ENCODE measurements at places on chromosomes 13 and 19. TPM values are rescaled to one million over a fixed set of nuclear protein-coding genes. Genes with fewer than 3 reads are reported as not detected.

DNA sequence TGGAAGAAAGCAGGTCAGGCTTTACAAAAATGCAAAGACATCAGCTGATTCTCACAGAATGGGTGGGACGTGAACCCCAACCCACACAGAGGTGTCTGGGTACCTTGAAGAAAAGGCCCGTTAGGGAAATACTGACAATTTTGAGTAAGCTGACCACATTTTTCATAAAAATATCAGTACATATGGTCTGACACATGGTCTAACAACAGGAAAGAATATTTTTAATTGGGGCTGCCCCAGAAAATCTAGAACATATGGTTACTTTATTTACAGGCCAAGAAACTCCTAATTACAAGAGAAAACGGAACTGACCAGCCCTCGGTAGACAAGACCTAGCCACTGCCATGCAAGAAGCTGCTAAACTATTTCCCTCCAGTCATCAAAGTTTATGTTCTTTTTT lies 48.7 kb upstream of the ITM2B start:
- DNase-seq, result no peak

GRCh38 chr13:111575719-111576118 lies 255.3 kb downstream of the TEX29 start:
- no peak for DNase-seq

FFAR1 gene
- not detected for total RNA-seq

- no peak for DNase-seq
These were observed 11.3 kb downstream of the ZFR2 start for GRCh38 chr19:3857449-3858003.

DNA sequence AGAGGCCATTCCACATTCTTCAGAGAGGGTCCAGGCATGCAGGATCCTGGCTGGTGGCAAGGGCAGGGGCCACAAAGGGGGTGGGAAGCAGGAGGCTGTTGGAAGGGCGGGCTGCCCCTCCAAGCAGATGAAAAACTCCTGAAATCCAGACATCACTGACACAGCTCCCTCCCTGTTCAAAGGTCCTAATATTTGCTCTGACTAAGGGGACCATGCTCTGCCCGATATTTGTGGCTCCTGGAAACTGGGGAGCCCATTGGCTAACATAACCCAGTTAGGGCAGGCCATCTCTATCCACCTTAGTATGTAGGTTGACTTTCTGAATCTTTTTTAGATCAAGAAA lies 3.3 kb upstream of the CDX2 start:
- no peak for DNase-seq

DNA sequence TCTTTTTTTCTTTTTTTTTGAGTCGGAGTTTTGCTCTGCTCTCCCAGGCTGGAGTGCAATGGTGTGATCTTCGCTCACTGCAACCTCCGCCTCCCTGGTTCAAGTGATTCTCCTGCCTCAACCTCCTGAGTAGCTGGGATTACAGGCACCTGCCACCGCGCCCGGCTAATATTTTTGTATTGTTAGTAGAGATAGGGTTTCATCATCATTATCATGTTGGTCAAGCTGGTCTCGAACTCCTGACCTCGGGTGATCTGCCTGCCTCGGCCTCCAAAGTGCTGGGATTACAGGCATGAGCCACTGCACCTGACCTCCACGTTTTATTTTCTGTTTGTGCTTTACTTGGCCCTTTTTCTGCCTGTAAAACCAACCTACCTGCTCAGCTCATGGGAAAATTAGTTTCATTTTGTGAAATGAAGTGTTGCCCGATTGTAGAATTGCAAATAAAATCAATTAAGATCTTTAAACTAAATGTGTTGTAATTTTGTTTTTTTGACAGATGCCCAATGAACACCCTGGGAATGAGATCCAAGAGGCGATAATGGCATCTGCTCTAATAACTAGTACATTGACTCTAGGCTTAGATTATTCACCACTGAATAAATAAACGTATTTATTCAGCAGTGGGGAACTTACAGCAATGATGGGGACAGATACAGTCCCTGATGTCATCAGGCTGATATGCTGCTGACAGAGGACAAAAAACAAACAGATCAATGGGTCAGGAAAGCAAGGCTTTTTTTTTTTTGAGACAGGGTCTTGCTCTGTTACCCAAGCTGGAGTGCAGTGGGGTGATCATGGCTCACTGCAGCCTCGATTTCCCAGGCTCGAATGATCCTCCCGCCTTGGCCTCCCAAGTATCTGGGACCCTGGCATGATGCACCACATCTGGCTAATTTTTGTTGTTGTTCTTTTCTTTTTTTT lies 2.2 kb upstream of the RAB11B start:
- DNase-seq, result no peak

Data from heart right ventricle (tissue), 16 donors.